ENCODE measurements at places on chromosomes 1 and 21.

GRCh38 chr1:161127649-161128048 lies 4.8 kb downstream of the DEDD start:
- no peak for DNase-seq

DNA sequence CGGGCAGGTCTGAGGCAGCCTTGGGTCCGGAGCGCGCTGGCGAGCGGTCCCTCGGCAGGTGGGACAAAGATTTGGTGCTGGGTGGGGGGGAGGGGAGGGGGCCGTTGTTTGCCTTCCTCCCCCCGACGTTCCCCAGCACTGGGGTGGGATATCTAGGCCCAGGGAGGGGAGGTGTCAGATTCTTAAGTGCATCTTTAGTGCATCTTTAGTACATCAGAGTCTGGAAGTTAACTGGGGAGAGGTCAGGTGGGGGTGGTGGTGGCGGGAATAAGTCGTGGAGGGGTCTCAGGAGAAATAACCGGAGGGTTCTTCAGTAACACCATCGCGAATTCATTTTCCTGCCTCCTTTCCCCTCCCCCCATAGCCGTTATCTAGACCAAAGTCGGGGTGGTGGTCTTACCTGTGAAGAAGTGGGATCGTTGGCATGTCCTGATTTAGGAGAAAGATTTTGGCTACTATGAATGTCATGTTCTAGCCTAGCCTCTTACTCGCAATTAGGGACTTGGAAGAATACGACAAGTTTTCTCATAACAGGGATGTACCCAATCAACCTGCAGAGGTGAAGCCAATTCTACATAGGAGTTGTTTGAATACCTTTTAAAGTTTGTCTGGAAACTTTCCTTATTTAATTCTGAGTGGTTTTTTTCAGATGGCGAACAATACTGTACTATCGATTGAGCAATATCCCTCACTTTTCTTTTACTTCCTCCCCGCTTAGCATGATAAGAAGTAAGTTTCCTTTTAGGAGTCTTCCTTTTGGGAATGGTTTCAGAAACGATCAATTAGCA lies 886 bp downstream of the ZMYM4 start:
- peak; percentile 4 for DNase-seq

- DNase-seq: no peak
These were observed 34.9 kb upstream of the TSNAX start for GRCh38 chr1:231493421-231494185.

DNA sequence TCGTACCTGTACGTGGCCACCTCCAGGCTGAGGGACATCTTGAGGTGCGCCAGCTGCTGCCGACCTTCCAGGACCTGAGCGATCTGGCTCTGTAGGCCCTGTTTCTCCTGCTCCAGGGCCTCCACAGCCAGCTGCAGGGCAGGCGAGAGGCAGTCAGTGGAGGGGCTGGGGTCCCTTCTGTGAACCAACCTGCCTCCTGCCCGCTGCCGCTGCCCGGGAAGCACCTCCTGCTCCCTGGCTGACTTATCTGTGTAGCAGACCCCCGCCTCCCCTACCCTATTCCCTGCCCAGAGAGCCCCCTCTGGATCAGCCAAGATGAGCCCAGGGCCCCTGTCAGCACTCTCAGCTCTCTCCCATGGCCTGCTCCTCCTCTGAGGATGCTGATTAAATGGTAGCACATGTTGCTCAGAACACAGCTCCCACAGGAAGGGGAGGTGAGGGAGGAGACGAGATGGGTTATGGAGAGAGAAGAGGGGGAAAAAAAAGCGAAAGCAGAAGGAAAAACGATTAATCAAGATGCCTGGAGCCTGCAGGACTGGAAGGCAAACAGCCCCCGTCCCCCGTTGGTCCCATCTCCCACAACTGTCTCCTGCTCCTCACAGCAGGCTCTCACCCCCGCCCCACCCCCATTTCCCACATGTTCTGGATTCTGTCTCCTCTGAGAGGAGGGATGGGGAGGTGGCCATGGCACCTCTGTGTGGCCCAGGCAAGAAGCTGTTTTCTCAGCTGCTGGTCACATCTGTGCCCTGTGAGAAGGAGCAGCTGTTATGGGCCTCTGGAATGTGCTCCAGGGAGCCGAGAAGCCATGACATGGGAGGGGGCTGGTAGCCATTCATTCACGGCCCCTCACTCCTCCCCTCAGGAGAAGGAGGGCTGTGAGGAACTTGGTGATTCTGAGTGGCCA lies 1.7 kb downstream of the NES start:
- no peak for DNase-seq

DNA sequence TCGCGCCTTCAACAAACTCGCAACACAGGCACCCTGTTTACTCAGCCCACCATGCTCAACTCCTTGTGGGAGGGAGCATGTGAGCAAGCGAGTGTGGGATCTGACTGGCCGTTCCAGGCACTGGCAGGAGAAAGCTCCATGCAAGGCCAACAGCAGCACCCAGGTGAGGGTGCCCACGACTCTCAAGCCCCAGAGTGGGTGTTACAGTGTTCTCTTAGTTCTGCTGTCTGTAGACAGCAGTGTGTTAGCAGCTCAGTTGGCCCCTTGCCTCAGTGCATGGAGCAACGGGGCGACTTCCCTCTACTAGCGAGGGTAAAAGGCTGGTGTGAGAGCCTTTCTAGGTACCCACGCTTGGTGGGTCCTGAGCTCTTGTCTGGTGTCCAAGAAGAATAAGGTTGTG lies 114.6 kb downstream of the PIGK start:
- no peak for DNase-seq

DNA sequence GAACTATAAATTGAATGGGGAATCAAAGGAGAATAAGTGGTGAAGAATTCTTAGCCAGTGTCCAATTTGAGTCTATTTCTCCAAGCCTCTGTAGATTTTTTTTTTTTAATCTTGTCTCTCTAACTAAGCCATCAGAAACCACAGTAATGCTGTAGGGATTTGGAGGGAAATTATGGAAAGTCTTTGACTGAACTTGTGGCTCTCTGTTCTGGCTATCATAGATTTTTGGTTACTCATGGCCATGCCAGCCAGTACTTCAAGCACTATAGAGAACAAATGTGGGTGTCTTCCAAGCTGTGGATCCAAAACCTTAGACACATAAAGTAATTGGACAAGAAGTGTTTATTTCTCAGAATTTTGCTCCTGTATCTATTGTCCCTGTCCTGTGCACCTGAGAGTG lies 147.9 kb downstream of the LRRC40 start:
- DNase-seq: no peak

GRCh38 chr1:21863981-21864380 lies 51.9 kb downstream of the LDLRAD2 start:
- DNase-seq: no peak

GRCh38 chr1:48793863-48794262 lies 17.2 kb upstream of the BEND5 start:
- no peak for DNase-seq

DNA sequence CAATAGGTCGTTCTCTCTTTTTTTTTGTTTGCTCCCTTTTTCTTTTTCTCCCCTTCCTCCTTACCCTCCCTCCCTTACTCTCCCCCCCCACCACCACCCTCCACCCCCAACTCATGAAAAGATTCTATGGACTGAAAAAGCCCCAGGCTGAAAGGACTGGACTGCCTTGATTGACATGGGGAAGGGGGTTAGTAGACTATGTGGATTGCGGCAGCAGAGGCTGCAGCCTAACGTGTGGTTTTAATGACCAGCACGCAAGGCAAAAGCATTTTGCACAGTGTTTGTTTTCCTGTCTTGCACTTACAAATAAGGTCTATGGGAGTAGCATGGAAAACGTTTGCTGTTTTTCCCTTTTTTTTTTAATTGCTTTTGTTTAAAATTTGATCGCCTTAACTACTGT lies 5.5 kb downstream of the ZBTB18 start:
- no peak for DNase-seq

DNA sequence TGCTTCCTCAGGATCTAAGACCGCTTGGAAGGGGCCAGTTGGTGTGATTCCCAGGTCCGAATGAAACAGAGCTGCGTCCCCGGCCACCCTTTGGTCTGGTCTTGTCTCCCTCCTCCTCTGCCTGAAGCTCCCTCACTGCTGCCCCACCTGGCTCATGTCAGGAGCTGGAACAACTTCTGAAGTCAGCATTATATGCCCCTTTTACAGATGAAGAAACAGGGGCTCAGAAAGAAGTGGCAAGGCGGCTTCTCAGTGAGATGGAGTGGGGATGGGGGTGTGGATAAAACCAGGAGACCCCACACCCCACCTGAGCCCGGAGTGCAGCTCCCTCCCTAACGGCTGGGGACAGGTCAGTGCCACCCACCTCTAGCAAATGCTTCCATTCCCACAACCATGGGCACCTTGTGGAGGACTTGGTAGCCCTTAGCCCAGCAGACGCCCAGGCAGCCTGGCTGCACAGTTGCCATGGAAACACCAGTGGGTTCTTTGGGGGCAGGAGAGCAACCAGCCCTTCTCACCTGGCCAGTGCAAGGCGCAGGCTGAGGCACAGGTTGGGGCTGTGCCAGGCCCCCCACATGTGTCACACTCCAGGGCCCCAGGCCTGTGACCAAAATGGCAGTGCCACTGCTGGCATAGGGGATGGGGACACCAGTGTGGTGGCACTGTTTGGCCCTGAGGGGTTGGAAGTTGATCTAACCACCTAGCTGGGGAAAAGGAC lies 31.9 kb upstream of the ECE1 start:
- no peak for DNase-seq

- no peak for DNase-seq
These were observed 3.7 kb downstream of the SMPDL3B start for GRCh38 chr1:27938488-27938887.

DNA sequence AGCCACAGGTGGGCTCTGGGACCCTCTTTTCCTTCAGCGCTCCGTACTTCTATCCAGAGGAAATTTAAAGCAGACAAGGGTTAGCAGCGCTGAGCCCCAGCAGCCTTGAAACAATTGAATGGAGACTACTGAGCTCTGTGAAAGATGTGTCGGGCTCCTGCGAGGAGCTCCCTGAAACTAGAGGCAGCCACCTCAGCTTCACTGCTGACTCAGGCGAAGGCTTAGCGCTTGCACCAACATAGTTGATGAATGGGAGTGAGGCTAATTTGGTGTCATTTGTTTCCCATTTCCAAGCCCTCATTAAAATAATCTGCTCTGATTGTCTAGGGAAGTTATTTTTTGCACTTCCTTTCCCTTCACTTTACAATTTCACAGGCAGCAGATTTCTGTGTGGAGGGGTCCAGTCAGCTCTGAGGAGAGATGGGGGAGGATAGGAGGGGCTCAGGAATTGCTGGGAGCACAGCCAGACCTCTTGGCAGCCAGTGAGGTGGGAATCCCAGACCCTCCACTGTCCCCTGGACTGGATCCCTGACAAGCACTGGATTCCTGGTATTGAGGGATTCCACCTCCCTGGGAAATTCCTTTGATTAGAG lies 398.9 kb upstream of the PLXNA2 start:
- DNase-seq: no peak

DNA sequence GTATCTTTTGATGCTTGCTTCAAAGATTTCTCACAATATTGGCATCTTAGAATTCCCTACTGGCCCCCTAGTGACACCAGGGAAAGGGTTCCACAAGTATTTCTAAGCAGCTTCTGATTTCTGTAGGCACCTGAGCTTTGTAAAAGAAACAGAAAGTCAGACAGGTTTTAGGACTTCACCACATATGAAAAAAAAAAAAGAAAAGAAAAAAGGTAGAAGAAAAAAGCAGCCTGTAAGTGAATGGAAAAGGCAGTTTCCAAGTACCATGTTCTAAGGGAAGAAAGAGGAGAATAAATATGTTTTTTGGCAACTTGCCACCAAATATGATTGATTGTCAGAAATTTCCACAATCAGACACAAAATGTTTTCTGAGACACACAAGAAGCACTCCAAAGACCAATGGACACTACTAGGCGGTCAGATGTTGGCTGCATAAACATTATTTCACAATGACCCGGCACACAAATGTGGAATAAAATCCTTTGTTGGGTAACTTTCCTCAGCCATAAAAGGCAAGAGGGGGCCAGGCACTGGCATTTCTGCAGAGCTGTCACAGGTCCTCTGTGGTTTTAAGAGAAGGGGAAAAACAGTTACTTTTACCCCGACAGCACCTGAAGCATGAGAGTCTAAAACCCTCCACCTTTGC lies 12.7 kb upstream of the CPLANE2 start:
- no peak for DNase-seq

DNA sequence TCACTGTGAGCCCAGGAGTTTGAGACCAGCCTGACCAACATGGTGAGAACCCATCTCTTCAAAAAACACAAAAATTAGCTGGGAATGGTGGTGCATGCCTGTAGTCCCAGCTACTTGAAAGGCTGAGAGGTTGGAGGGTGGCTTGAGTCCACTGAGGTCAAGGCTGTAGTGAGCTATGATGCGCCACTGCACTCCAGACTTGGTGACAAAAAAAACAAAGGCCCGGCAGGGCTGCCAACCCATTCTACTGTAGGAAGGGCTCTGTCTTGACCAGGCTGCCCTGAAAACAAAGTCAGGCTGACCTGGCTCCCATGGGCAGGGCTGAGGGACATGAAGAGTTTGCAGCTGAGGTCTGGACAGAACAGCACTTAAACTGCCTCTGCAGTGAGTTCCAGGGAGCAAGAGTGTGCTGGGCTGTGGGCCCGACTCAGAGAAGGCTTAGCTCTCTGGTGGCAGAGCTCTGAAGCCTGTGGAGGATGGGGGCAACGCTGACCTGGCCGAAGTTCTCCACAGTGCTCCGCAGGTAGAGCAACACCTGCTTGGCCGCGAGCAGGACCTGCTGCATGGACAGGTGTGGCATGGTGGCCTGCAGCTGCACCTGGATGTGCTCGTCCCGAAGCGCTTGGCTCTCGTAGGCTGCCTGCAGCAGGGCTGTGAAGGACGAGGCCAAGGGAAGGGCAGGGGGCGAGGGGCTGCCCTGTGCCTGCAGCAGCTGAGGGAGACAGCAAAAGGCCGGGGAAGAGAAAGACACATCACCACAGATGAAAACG lies 42.4 kb downstream of the URB1 start:
- no peak for DNase-seq

- no peak for DNase-seq
These were observed 16.2 kb downstream of the C1orf216 start for GRCh38 chr1:35702508-35702907.

- no peak for DNase-seq
These were observed 215.4 kb downstream of the ASTN1 start for GRCh38 chr1:176949033-176949662.

DNA sequence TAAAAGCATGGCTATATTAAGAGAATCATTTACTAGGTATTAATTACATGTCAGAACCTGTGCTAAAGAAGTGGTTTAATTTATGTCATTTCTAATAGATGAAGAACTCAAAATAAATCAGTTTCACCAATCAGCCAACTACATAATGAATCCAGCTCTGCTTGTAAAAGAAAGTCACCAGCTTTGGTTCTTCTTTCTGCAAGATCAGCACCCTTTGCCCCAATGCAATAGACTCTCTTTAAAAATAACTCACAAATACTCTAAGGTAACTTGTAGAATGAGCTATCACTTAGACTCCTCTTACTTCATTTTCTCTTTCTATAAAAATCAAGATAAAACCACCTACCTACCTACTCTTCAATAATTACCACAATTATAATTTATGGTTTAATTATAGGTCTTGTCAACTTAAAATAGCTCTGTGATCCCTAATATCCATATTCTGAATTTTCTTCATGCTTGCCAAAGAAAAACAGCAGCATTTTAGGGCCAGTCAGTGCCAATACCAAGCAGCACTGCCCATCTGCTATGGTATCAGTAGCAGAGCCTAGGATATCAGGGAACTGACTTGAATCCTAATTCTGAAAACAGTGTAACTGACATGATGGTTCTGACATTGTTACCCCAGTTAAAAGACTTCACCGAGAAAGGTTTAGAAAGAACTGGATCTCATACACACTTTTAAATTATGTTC lies 11.3 kb downstream of the SLC19A2 start:
- DNase-seq: no peak

GRCh38 chr1:177546346-177546745 lies 375.6 kb downstream of the BRINP2 start:
- no peak for DNase-seq
